ENCODE measurements at places on chromosomes 7 and 10.

- DNase-seq = no peak
Observed at GRCh38 chr10:110209926-110210673, 2.7 kb downstream of the MXI1 start.

GRCh38 chr10:35394411-35394851 is 58.1 kb downstream of the CCNY start:
- DNase-seq = no peak

GRCh38 chr7:41114131-41114530 is 588.8 kb downstream of the INHBA start:
- no peak for DNase-seq

DNA sequence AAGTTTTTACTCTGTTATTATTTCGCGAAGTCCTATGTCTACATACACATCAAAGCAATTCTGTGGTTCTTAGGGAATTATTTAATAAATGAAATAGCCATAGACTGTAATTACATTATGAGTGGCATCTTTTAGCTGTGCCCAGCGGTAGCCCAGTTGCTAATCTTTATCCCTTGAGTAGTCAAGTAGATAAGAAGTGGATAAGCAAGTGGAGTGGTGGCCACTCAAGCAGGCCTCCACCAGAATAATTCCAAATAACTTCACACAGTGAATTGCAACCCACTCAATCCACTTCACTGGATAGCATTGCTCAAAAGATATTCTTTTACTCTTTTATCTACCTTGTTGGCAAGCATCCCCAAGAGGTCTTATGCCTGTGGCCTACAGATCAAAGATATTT is 349.7 kb downstream of the AUTS2 start:
- no peak for DNase-seq

- DNase-seq = no peak
Observed at GRCh38 chr10:90218846-90219245, 517.5 kb downstream of the KIF20B start.

DNA sequence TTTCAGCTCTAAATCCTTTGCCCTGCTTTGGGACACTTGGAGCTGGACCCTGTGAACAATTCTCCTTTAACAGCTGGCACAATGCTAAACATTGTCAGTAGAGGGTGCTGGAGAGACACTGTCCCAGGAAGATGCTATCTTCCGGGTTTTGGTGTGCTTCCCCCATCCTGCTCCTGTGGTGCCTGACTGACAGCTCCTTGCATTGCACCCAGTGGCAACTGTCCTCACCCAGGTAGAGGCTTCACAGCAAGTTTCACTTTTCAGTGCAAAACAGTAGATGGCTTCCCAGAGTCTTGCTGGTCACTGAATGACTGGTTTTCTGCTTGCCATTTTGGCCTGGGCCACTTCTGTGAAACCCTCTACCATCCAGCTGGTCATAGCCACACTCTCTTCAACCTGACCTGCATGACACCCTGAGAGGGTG is 77.3 kb downstream of the CDC14C start:
- no peak for DNase-seq

GRCh38 chr7:48109848-48110663 is 21.0 kb downstream of the UPP1 start:
- peak; percentile 21 for DNase-seq

- DNase-seq = no peak
Observed at GRCh38 chr7:27303026-27303425, 60.4 kb downstream of the EVX1 start.

GRCh38 chr7:100171087-100171681 is 2.8 kb upstream of the GAL3ST4 start:
- no peak for DNase-seq

GRCh38 chr10:31103112-31103511 is 71.4 kb upstream of the ZNF438 start:
- no peak for DNase-seq

- DNase-seq = no peak
Observed at GRCh38 chr7:81645435-81645834, 124.4 kb downstream of the HGF start.

- DNase-seq = no peak
Observed at GRCh38 chr7:151012031-151012692, 12.1 kb downstream of the ATG9B start.

GRCh38 chr10:129969184-129969910 is 5.3 kb upstream of the EBF3 start:
- DNase-seq = no peak

DNA sequence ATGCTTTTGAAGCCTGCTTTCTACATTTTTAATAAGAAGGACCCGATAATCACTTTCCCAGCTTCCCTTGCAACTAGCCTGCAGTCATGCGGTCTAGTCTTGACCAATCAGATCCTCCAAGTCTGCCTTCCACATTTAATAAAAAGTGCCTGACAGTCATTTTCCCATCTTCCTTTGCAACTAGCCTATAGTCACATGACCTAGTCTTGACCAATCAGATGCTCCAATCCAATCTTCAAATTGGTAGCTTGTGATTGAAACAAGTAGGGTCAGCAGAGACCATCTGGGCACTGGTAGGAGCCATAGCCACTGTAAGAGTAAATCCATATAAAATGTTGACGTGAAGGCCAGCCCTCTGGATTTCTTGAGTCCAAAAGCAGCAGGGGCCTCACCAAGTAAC is 80.0 kb downstream of the NPTX2 start:
- DNase-seq = no peak

GRCh38 chr7:25967278-25968204 is 184.5 kb upstream of the NFE2L3 start:
- DNase-seq = no peak

- DNase-seq = no peak
Observed at GRCh38 chr7:158782761-158783401, 46.4 kb downstream of the ESYT2 start.

DNA sequence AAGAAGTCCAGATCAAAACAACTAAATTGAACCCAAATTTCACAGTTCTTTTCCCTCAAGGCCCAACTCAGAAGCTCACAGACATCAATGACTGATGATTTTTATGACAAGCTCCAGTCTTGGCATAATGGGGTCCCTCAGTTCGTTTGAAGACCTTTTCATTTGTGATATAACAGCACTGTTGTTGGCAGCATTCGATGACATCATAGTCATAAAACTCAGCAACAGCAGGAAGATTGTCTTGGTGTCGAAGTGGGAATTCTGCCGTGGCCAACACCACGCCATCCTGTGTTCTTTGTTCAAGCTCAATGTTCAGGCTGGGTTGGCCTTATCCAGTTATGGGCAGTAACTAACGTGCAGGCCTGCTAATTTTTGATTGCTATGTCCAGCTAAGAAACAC is 261.7 kb downstream of the C7orf25 start:
- no peak for DNase-seq

- no peak for DNase-seq
Observed at GRCh38 chr10:98481404-98481945, 34.7 kb upstream of the HPS1 start.

DNA sequence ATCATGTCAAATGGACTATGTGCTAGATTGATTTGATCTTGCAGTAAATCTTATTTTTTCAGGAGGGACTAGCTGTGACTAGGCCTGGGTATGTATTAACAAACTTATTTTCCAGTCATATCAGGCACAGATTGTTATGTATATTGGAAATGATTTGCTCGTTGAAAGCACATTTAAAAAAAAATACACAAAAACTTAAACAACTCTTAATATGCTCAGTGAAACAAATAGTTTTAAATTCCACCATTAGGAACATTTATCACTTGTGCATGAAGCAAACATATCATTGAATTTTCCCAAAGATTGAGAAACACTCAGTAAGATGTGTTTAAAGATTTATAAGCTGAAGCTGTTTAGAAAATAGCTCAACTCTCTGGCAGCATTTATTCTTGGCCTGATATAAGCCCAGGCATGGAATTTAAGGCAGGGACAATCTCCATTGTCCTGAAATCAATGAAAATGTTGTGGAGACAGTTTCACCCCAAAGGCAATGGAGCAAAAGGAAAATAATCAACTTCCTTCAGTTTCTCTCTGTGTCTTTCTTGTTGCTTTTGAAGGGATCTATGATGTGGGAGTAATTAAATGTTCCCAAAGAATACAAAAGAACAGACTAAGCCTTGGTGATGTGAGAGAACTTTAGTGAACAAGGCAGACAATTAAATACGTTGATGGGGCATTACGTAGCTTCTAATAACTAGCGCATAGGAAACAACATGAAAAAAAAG is 250.3 kb downstream of the GPR37 start:
- DNase-seq = no peak

DNA sequence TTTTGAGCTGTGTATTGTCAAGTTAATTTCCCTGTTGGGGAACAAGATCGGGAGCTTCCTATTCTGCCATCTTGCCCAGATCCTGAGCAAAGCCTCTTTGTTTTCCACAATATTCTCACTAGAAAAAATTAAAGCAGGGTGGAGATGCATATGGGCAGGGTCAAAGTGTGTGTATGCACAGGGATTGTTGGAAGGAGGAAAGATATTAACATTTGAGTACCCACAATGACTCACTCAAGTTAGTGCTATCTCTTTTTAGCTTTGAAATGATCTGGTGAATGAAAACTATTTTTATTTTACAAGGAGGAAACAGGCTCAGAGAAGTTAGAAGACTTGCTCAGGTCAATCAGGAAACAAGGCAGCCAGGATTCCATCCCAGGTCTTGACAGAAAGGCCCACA is 6.7 kb upstream of the BTBD16 start:
- no peak for DNase-seq

DNA sequence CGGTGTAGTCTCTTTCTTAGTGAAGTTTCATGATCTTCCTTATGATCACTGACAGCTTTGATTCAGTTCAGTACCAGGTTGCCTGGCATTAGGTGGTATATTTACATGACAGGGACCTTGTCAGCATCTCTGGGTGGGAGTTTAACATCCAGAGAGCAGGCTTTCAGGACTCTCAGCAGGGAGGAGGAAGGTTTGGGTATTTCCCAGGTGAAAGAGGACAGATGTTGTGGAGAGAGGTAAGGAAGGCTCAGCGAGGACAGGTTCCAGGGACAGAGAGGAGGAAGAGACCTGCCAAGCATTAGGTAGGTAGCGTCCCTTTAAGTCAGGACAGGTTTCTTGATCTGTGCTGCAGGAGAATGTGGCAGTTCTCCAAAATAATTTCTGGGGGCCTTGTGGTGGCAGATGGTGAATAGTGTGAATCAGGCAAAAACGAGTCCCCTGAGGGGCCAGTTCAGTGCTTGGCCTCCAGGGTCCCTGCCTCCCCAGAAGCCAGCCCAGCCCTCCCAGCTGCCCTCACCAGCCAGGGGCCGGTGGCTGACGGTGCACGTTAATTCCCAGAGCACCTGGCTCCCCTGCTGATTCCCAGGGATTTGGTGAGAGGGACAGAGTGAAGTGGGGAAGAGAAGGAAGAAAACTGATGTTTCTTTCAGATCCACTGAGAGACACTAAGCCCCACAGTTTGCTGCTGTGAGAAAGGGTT is 82.0 kb downstream of the VWC2 start:
- DNase-seq = no peak

- no peak for DNase-seq
Observed at GRCh38 chr7:151175793-151176311, 8.4 kb upstream of the GBX1 start.

GRCh38 chr10:122251459-122252255 is 19.4 kb upstream of the BTBD16 start:
- DNase-seq = no peak

- DNase-seq = no peak
Observed at GRCh38 chr10:60473557-60473956, 83.9 kb upstream of the ANK3 start.

DNA sequence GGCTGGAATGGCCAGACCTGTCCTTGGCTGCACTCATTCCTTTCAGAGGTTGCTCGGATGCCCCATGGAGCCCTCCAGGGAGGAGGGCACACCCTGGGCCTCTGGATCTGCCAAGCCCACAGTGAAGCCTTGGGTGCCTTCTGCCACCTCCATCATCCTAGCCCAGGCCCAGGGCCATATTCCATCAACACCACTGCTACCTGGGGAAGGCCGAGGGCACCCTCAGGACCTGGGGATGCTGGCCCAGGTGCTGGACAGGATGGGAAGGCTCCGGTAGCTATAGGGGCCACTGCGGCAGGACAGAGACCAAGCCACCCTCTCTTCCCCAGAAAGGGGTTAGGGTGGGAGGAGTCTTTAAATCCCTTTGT is 810 bp downstream of the OPN4 start:
- DNase-seq = no peak

GRCh38 chr10:90571481-90572258 is 286.2 kb downstream of the HTR7 start:
- DNase-seq = no peak

DNA sequence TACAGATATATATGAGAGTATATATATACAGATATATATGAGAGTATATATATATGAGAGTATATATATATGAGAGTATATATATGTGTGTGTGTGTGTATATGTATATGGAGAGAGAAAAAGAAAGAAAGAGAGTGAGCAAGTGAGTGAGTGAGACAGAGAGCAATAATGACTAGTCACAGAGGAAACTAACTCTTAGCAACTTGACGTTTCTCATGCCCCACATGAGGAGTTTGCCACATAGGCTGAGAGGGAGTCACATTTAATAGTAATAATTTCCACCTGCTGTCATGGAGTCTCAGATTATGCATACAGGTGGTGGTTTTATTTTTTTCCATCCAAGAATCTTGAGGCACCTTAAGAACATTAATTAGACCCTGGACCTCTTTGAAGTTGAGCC is 199.9 kb downstream of the GATA3 start:
- DNase-seq = no peak

- no peak for DNase-seq
Observed at GRCh38 chr7:80370587-80370986, 141.3 kb downstream of the GNAT3 start.

DNA sequence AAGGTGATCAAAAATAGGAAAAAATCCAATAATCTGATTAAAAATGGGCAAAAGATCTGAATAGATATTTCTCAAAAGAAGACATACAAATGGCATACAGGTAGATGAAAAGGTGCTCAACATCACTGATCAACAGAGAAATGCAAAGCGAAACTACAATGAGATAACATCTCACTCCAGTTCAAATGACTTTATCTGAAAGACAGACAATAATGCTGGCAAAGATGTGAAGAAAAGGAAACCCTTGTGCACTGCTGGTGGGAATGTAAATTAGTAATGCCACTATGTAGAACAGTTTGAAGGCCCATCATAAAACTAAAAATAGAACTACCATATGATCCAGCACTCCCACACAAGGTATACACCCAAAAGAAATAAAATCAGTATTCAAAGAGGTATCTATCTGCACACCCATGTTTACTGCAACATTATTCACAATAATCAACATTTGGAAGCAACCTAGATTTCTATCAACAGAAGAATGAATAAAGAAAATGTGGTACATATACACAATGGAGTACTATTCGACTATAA is 85.0 kb downstream of the LRRN3 start:
- no peak for DNase-seq

DNA sequence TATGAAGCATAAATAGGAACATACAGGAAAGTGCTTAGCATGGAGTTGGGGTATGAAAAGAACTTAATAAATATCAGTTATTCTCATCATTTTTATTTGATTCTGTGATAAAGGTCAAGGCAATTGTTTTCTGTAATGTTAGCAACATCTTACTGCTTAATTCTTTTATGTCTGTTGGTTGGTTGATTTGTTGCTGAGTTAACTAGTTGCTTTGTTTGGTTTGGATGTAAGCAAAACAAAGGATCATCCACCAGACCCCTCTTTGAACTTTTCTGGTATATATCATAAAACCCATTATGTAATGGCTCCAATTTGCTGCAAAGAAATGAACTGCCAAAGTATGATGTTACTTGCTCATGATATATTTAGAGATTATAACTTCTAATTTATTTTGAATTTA is 44.5 kb downstream of the CH25H start:
- DNase-seq = peak; percentile 25
